Kidney glomerular epithelial cell (primary cell): ENCODE measurements at places on chromosomes 6 and 20.

- no peak for DNase-seq
These were observed 29.0 kb downstream of the ADGRF4 start for GRCh38 chr6:47727391-47727790.

DNA sequence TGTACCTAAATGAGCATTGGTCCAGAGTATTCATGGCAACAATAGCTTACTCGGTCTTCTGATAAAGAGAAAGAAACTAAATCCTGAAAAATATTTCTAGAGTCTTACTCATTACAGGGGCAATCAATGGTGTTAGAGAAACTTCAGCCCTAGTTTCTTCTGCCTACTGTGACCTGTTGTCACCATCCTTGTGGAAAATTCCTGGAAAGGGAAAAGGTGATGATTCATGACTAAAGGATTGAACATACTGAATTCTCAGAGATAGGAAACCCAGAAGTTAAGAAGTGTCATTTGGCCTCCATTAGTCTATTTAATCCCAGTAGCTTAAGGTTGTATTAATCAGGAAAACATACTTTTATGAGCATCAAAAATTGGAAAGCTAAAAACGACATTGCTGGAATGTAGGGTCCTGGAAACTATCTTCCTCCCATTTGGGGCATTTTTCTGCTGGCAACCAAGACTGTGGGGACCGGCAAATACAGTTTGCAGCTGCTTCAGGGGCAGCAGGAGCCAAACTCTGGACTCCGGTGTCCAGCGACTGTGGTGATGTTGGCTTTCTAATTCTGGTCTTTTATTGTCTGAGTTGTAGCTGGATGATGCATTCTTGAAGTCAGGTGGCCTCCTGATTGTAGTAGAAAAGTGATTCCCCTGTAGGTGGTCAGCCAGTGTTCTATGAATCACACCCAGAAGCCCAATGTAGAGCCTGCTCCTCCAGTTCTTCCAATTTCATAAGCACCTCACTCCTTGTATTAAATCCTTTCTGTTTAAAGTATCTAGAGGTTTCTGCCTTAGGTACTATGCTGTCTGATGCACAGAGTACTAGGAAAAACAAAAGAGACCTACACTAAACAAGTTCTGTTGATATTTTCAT, 67.6 kb downstream of the LCA5 start:
- no peak for DNase-seq

DNA sequence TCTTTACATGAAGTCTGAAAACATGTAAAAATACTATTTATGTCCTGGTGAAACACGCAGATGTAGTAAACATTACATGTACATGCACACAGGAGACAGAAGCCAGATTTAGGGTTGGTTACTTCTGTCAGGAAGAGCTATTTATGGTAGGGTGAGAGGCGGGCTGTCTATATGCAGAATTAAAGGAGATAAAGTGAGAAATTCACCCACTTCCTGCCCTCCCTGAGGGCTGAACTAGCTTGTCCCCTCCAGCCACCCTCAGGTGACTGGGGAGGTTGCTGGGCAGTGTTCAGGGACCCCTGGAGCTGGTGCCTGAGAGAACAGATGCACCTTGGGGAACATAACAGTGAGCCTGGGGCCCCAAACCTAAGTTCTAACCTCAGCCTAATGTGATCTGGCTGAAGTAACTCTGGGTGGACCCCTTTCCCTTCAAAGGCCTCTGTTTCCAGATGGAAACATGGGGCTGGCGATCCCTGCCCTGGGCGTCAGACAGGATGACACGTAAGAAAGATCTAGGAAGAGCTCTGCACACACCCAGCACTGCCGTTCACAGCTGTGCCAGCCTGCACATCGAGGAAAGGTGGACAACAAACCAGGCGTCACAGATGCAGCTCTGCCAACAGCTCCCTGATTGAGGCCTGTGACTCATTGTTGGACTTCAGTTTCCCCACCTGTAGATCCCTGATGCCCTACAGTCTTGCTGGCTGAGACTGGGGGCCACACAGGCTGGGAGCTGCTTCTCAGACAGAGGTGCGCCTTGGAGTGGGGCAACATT, 1.3 kb downstream of the PI16 start:
- no peak for DNase-seq

GRCh38 chr6:135418040-135418760, 79.3 kb downstream of the AHI1 start:
- no peak for DNase-seq

GRCh38 chr20:15336011-15336410, 998.6 kb upstream of the FLRT3 start:
- no peak for DNase-seq

DNA sequence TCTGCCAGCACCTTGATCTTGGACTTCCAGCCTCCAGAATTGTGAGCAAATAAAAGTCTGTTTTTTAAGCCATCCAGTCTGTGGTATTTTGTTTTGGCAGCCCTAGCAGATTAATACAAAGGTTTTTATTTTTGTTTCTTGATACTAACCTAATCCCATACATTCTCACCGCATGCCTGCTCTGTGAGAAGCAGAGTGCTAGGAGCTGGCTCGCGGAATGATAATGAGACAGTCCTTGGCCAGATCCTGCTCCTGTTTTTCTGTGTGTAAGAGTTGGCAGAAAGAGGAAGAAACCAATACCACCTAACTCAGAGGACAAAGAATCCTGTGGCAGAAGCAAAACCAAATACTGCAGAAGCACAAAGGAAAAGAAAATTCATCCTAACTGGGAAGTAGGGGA, 82.6 kb downstream of the KIF16B start:
- DNase-seq: no peak

DNA sequence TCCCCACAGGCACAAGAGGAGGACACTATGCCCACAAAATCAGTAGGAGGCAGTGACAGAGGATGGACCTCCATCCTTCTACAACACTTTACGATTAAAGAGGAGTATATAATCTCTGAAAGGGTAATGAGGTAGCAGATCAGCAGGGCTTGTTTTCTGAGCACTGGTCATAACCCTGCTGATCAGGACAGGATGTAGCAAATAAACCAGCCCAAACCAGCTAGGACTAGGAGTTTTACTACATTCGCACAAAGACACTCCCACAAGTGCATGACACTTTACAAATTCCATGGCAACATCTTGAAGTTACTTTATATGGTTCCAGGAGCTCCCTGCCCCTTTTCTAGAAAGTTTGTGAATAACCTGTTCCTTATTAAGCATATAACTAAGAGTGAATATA, 73.3 kb upstream of the CHD6 start:
- no peak for DNase-seq

GRCh38 chr20:63873477-63873971, 8.5 kb downstream of the TPD52L2 start:
- no peak for DNase-seq

- no peak for DNase-seq
These were observed 37.2 kb downstream of the TMEM14A start for GRCh38 chr6:52707963-52708680.

DNA sequence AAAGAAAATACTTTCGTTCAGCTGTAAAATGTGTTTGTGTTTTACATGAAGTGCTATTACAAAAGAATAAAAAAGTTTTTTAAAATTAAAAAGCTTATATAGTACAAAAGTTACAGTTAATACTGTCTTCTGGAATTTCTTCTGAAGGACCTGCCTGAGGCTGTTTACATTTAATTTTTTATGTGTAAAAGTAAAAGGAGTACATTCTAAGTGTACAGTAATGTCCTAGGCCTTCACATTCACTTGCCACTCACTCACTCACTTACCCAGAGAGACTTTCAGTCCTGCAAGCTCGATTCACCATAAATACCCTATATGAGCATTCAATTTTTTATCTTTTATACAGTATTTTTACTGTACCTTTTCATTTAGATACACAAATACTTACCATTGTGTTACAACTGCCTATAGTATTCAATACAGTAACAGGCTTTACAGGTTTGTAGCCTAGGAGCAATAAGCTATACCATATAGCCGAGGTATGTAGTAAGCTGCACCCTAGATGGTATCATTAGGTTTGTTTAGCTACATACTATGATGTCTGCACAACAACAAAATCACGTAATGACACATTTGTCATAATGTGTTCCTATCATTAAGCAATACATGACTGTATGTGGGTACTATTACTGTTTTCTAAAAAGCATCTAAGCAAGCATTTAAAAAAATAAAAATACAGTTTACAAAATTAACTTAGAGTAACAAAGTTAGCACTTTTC, 33.0 kb downstream of the RNF146 start:
- DNase-seq: no peak

DNA sequence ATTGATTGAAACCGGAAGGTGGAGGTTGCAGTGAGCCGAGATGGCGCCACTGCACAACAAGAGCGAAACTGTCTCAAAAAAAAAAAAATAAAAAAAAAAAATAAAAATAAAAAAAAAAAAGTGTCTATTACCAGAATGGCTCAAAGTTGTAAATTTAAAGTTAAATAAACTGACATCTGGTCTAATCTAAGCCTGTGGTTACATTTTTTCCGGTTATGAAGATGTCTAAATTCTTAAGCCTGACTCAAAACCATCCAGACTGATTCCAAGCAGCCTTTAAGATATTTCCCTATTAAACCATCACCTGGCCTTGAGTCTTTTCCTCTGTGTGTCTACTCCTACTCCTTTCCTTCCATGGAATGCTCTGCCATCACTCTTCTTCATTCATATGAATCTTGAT, 371.7 kb upstream of the RUNX2 start:
- no peak for DNase-seq

DNA sequence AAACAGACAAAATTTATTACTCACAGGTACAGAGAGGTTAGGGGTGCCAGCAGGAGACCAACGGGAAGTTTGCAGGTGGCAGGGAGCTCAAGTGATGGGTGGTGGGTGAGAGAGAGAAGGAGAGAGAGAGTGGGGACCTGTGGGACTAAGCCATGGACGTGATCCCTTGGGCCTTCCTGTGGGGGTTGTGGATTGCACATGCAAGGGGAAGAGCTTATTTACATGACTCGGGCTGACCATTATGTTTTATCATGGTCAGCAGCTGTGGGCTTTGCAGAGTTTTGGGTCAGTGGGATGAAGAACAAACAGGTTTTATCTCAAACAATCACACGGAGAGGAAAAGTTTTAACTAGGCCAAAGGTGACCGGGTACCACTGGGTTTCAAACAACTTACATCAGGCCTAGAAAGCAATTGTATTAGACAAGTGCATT, 156.2 kb upstream of the EXOC2 start:
- no peak for DNase-seq

- no peak for DNase-seq
These were observed 10.2 kb upstream of the EEF1A2 start for GRCh38 chr20:63509088-63509564.
